ENCODE measurements at places on chromosomes 3 and 15.

- DNase-seq, result no peak
These were observed 77.4 kb downstream of the MB21D2 start for GRCh38 chr3:192840143-192840836.

DNA sequence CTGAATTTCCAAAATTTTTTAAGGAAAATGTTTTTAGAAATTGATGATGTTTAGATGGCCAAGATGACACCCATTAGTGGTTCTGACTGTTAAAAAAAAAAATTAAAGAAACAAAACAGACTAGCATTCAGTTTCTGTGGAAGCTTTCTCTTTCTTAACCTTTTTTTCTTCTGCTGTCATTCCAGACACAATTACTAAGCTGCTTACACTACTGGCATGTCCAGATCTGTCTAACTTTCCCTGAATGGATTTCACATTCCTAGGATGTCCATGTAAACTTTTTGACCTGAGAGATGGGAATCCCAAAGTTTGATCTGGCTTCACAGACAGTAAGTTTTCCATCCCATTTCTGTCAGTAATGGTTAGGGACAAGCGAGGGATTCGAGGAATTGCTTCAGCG, 10.3 kb upstream of the MTMR10 start:
- DNase-seq, result peak; percentile 25

DNA sequence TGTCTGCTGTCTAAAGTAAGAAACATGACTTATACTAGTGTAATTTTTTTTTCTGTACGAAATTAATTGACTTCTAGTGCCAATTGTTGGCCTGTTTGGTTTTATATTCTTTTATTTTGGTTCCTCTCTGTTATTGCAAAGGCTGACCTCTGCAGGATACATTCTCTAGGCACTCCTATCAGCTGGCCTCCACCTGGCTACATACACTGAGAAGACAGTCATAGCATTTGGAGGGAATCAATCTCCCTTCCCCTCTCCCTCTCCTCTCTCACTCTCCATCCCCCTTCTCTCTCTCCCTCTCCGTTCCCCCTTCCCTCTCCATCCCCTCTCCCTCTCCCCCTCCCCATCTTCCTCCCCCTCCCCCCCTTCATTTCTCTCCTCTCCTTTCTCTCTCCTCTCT, 116.7 kb downstream of the MCTP2 start:
- no peak for DNase-seq

DNA sequence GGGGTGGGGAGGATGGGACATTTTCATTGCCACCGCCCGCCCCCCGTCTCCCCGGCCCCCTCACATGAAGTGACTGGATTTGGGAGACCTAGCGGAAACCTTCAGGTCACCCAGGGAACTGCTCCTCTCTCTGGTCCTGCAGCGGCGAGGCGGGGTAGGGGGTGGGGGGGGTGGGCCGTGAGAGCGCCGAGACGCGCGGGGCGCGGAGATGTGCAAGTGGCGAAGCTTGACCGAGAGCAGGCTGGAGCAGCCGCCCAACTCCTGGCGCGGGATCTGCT, 712 bp upstream of the MME start:
- DNase-seq, result peak; percentile 42

DNA sequence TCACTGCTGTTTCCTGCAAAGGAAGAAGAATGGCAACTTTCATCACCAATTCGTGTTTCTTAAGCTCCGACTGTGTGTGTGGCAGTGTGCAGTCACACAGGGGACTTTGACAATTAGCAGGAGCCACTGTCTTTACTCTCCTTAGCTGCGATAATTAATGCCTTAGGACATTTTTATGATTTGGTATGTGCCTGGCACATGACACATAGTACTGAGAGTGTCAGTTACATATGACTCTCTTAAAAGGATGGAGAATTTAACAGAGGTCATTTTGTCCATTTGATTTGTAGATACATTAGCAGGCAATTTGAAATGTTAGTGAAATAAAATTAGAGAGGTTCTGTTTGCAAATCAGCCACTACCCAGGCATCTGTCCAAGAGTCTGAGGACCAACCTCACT, 128.9 kb upstream of the VEPH1 start:
- DNase-seq, result no peak

DNA sequence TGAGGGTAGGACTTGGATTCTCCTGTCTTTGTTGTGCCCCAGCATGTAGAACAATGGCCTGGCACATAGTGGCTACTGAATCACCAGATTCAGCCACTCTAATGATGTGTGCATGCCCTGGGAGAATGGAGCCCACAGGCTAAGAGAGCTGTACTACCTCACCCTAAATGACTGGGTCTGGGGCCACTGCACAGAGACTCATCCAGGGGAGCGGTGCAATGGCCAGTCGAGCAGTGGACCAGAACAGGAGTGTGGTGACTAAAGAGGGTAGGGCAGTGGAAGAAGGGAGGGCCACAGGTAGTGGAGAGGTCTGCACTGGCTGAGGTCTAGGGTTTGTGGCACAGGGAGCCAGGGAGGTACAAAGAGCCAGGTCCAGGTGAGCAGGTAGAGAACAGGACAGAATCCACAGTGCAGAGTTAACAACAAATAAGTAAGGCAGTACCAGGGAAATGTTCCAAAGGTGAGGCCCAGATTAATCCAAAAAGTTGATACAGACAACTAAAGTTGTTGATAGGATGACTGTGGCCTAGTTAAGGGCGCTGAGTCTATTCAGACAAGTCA, 142.7 kb upstream of the ATP11B start:
- no peak for DNase-seq

GRCh38 chr3:58102390-58102750, 94.1 kb downstream of the FLNB start:
- no peak for DNase-seq

- DNase-seq, result peak; percentile 80
These were observed 23.5 kb downstream of the DNAH1 start for GRCh38 chr3:52339612-52340011.

GRCh38 chr3:71846185-71846584, 61.2 kb upstream of the PROK2 start:
- peak; percentile 15 for DNase-seq

DNA sequence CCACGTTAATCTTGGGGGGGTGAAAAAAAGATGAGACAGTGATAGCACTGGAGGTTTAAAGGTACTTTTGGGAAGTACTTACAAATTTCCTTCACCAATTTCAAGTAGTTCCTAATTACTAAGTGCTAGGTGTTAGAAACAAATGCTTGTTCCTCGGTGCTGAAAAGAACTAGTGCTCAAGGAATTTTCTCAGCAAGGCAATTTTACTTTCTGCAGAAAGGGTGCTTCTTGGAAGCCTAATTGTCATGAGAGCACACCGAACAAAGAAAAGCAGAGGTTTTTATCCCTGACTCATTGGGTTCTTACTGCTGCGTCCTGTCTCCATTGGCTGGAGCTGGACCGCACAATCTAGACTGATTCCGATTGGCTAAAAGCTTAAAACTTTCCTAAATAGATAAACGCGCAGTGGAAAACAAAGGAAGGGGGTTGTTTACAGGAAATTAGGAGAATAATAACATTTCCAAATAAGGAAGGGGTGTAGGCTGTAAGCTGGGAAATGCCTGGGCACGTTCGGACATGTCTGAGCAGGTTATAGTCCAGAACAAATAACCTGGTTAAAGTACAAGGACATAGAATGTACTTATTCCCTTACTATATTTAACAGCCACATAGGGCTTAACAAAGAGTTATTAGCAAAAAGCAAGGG, 49.6 kb downstream of the CHD2 start:
- no peak for DNase-seq

- no peak for DNase-seq
These were observed 113.6 kb downstream of the SCAPER start for GRCh38 chr15:76791511-76791910.

DNA sequence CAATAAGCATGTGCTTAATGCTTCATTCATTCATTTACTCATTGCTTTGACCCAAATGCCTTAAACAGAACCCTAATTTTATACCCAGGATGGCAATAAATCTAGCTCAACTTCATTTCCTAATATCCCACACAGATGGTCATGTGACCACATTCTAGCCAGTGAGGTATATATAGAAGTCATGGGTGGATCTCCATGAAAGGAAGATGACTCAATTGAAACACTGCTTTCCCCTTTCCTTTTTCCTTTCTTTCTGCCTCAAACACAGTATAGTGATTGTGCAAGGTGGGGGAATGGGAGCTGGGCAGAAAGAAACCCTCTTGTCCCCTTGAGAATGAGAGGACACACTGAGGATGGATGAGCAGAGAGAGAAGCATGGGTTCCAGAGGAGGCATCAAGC, 183.5 kb upstream of the PRICKLE2 start:
- DNase-seq, result peak; percentile 21

DNA sequence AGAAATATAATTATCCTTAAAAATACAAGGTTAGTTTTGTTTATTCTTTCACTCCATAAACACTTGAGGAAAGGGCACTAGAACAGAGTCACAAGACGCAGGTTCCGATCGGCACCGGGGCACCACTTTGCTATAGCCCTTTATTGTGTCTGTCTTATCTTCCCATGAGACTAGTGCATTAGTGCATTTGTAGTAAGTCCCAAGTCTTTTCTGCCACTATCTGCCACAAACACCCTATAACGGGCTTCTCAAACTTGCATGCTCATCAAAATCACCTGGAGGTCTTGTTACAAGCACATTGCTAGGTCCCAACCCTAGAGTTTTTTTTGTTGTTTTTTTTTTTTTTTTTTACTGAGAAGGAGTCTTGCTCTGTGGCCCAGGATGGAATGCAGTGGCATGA, 213.1 kb downstream of the FOXP1 start:
- no peak for DNase-seq

DNA sequence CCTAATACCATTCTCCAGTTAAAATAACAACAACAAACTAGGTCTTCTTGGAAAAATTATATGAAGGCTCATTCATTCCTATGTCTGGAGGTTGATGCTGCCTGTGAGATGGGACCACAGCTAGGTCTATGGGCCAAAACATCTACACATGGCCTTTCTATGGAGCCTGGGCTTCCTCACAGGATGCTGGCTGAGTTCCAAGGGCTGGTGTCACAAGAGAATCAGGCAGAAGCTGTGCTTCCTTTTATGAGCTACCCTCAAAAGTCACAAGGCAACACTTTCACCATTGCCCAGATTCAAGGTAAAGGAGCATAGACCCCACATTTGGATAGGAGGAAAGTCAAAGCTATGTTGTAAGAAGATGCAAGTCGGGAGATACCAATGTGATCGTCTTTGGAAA, 4.6 kb upstream of the RTP2 start:
- DNase-seq, result peak; percentile 17

- no peak for DNase-seq
These were observed 139.7 kb upstream of the SMAD3 start for GRCh38 chr15:66925721-66926120.

DNA sequence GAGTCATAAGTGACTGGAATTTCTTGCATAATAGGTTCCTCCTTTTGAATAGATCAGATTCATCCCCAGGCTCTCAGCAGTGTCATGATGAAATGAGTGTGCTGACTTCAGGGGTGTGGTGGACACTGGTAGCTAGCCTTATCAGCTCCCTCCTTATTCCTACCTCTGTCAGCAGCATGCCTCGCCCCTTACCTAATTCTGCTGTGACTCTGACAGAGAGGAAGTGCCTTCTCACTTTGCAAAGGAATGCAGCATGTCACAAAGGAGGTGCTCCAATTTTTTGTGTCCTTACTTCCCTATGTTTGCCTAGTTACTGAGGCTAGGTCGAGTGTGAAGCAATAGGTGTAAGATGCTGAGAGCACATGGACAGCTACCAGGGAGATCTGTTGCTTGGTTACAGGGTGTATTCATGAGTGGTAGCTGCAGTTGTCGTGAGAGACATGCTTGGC, 90.6 kb downstream of the TNFAIP8L3 start:
- DNase-seq, result no peak

All from fibroblast of skin of back (primary cell).